ENCODE measurements at places on chromosomes 2 and 18.

DNA sequence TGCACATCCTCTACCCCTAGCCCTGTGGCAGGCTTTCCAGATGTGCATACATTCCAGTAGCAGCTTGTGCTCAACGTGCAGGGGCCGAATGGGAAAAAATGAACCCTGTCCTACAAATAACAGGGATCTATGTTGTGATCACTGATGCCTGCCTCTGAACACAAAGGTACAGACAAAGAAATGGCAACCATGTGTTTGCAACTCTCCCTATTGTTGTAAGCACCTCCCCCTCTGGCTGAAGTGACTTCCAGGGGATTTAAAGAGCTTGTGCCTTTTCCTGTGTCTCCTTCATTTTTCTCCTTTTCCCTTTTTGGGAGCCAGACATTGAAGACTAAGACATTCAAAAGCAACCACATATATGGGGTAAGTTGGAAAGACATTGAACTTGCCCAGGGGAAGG is 21.6 kb downstream of the ARHGAP25 start:
- H3K36me3 ChIP-seq: no peaks in the 10 kb centered on the region
- H3K4me1 ChIP-seq: peaks cover 5% of the 10 kb centered on the region
- no peaks in the 10 kb centered on the region for H3K27me3 ChIP-seq
- H3K27ac ChIP-seq: no peak overlapping the region

DNA sequence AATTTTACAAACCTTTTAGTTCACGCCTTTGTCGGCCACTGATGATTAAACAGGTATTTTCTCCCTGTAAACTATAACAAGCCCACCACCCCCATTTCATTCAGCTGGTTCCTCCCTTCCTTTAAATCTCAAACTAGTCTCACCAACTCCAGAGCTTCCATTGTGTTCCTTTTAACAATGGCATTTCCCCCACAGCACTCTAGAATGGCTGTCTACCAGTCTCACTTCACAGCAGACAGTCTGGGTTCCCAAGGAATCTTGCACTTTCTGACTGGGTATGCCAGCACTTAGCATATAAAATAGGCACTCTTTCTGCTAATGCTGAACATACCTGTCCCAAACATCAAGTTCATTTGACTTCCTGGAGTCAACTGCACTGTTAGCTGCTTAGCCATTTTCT is 75.3 kb downstream of the CCDC93 start:
- DNase-seq: no peak
- no peak overlapping the region for H3K4me3 ChIP-seq
- no peaks in the 10 kb centered on the region for H3K27me3 ChIP-seq
- no peak overlapping the region for H3K27ac ChIP-seq

- H3K27ac ChIP-seq: no peak overlapping the region
- H3K4me1 ChIP-seq: no peaks in the 10 kb centered on the region
- no peaks in the 10 kb centered on the region for H3K36me3 ChIP-seq
Observed at GRCh38 chr2:3598197-3598910, 3.4 kb downstream of the COLEC11 start.

- no peak overlapping the region for H3K27ac ChIP-seq
Observed at GRCh38 chr2:102082571-102083392, 59.8 kb upstream of the IL1R1 start.

GRCh38 chr2:190425221-190425866 is 17.2 kb downstream of the MFSD6 start:
- no peak overlapping the region for H3K4me3 ChIP-seq
- no peaks in the 10 kb centered on the region for H3K4me1 ChIP-seq
- H3K27ac ChIP-seq: no peak overlapping the region

DNA sequence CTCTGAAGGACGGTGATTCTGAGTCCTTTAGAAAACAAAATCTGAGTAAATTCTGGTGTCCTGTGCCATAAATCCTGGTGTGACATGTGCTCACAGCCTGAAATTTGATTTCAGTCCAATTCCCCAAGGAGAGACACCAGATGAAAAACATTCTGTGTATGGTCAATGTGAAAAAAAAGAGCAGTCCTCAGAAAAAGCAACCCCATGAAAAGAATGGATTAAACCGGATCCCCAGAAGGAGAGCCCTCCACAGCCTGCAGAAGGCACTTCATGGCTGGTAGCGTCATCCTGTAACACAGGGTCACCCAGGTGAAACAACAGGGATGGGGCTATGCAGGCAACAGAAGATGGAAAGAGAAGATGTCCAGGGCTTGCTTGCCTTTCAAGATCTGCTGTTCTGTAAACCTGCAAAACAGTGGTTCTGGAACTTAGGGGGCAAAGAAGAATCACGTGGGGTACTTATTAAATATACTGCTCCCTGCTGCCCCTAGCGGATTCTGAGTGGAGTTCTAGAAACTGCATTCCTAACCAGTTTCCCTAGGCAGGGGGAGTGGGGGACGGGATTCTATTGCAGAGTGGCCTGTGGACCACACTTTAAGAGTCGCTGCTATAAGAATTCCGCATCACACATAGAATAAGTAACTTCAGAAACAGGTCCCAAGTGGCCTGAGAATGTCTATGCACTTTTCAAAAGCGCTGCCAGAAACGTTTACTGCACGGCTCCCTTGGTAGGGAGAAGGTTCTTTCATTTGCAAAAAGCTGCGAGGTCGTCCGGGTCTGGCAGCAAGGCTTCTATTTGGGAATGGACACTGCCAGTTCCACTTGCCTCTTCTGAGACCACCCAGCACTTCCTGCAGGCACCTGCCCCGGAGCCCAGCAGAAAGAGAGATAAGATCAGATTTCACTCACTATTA is 118.9 kb upstream of the ARL5A start:
- peak overlapping the region; percentile 28 for H3K4me3 ChIP-seq
- peaks cover 4% of the 10 kb centered on the region for H3K4me1 ChIP-seq
- no peak overlapping the region for H3K27ac ChIP-seq
- peak; percentile 79 for DNase-seq

- no peak overlapping the region for H3K4me3 ChIP-seq
- H3K36me3 ChIP-seq: no peaks in the 10 kb centered on the region
- peak overlapping the region; percentile 22 for H3K27ac ChIP-seq
- peak; percentile 49 for DNase-seq
Observed at GRCh38 chr18:58499527-58500221, 129.2 kb downstream of the ALPK2 start.

GRCh38 chr2:42922790-42923579 is 130.6 kb upstream of the HAAO start:
- H3K27me3 ChIP-seq: no peaks in the 10 kb centered on the region
- no peak overlapping the region for H3K4me3 ChIP-seq
- DNase-seq: peak; percentile 58
- no peak overlapping the region for H3K27ac ChIP-seq
- H3K36me3 ChIP-seq: no peaks in the 10 kb centered on the region
- peaks cover 53% of the 10 kb centered on the region for H3K4me1 ChIP-seq

DNA sequence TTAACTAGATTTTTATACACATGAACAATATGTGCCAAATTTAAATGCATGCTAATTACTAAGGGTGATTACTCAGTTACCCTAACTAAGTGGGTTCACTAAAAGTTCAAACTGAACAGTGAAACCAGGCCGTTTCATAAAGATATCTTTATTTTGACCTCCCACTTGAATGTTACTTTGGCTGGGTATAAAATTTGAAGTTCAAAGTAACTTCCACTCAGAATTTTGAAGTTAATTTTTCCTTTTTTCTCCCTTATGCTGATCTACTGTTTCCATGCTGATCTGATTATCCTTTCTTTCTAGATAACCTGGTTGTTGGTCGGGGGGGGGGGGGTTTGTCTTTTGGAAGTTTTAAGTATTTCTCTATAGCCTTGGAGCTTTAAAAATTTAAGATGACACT is 25.5 kb upstream of the MAP4K4 start:
- H3K4me1 ChIP-seq: no peaks in the 10 kb centered on the region
- no peak overlapping the region for H3K27ac ChIP-seq
- no peaks in the 10 kb centered on the region for H3K36me3 ChIP-seq
- H3K27me3 ChIP-seq: no peaks in the 10 kb centered on the region
- no peak for DNase-seq

DNA sequence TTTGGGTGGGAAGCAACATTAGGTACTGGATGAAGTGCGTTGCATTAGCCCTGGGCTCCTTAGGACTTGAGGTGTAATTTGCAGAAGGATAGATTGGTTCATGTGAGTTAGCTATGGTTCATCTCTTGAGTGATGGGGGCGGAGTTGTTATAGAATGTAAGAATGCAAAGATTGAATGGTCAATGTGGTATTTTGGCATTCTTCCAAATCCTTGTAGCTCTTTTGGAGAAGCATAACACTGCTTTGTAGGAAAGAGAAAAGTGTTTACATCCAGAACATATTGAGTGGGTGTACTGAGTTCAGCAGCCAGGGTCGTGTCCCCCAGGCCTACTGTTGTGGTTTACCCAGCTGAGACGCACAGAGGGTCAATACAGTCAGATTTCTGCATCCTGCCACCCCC is 173.5 kb downstream of the FMNL2 start:
- H3K27ac ChIP-seq: no peak overlapping the region
- no peak overlapping the region for H3K4me3 ChIP-seq
- no peaks in the 10 kb centered on the region for H3K27me3 ChIP-seq
- no peaks in the 10 kb centered on the region for H3K36me3 ChIP-seq
- DNase-seq: peak; percentile 50

- no peaks in the 10 kb centered on the region for H3K4me1 ChIP-seq
- H3K27me3 ChIP-seq: no peaks in the 10 kb centered on the region
- no peak for DNase-seq
Observed at GRCh38 chr2:11187731-11188130, 32.5 kb downstream of the SLC66A3 start.

- H3K4me1 ChIP-seq: peaks cover 21% of the 10 kb centered on the region
- H3K4me3 ChIP-seq: no peak overlapping the region
- peak overlapping the region; percentile 6 for H3K27ac ChIP-seq
- DNase-seq: no peak
Observed at GRCh38 chr2:85975581-85975980, 86.8 kb upstream of the ST3GAL5 start.

DNA sequence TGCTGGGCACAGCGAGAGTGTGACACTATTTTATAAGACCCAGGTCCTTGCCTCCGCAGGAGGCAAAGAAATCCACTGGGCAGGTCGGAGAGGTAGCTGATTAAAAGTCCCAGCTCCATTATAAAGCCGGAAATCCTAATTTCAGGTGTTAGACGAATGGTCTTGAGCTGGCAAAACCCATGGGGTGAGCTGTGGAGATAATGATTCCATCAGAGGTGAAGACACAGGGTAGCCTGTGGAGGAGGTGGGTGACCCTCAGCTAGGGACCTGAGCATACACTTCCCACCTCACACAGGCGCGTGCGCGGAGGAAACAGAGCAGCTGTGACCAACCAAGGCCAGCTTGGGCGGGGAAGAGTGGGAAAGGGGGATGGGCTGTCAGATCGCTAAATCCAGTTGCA is 201.7 kb upstream of the CXCR4 start:
- H3K36me3 ChIP-seq: no peaks in the 10 kb centered on the region
- H3K4me1 ChIP-seq: no peaks in the 10 kb centered on the region
- no peak for DNase-seq

DNA sequence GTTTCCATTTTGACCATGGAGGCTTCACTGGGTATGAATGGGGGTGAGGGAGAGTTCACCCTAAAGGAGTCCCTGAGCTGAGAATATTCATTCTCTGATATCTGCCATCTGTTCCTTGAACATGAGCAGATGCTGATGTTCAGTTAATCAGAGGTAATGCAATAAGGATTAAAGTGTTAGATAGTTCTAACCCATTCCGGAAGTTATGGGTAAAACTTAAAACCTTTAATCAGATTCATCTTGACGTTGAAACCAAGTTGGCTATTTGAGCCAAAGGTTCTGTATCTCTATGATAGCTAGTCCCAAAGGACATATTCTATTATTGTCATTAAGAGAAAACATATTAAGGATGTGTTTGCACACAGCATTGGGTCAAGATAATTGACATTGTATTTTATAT is 268.9 kb downstream of the PLCL1 start:
- H3K27ac ChIP-seq: no peak overlapping the region
- no peaks in the 10 kb centered on the region for H3K27me3 ChIP-seq
- H3K4me1 ChIP-seq: no peaks in the 10 kb centered on the region
- DNase-seq: no peak
- no peaks in the 10 kb centered on the region for H3K36me3 ChIP-seq
- H3K4me3 ChIP-seq: no peak overlapping the region

GRCh38 chr18:23573626-23574431 is 12.5 kb downstream of the NPC1 start:
- no peaks in the 10 kb centered on the region for H3K36me3 ChIP-seq
- no peak overlapping the region for H3K4me3 ChIP-seq
- DNase-seq: no peak
- peaks cover 8% of the 10 kb centered on the region for H3K4me1 ChIP-seq
- no peaks in the 10 kb centered on the region for H3K27me3 ChIP-seq

DNA sequence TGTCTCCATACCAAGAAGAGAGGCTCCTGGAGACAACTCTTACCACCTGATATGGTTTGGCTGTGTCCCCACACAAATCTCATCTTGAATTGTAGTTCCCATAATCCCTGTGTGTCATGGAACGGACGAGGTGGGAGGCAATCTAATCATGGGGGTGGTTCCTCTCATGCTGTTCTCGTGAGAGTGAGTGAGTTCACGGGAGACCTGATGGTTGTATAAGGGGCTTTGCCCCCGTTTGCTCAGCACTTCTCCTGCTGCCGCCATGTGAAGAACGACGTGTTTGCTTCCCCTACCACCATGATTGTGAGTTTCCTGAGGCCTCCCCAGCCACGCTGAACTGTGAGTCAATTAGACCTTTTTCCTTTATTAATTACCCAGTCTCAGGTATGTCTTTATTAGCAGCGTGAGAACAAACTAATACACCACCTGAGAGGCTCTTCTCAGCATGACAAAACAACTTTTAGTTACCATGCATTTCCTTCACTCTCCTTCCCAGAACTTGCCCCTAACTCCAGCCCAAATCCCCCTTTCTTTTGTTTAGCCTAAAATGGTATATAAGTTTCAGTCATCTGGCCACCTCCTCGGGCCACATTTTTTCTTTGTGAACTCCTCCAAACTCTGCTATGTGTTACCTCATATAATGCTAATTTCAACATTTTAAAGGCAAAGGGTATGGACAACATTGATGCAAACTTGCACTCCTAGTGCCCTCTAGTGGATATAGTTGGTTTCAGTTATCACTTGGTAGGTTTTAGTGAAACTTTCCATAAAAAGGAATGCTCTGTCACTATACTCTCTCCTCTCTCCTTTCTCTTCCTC is 58.6 kb upstream of the SLC25A52 start:
- H3K4me3 ChIP-seq: no peak overlapping the region
- H3K27ac ChIP-seq: no peak overlapping the region
- no peaks in the 10 kb centered on the region for H3K27me3 ChIP-seq
- H3K36me3 ChIP-seq: no peaks in the 10 kb centered on the region
- DNase-seq: no peak

GRCh38 chr2:173513107-173513727 is 158.5 kb downstream of the CDCA7 start:
- DNase-seq: no peak
- no peak overlapping the region for H3K27ac ChIP-seq
- H3K4me1 ChIP-seq: no peaks in the 10 kb centered on the region
- H3K36me3 ChIP-seq: no peaks in the 10 kb centered on the region

DNA sequence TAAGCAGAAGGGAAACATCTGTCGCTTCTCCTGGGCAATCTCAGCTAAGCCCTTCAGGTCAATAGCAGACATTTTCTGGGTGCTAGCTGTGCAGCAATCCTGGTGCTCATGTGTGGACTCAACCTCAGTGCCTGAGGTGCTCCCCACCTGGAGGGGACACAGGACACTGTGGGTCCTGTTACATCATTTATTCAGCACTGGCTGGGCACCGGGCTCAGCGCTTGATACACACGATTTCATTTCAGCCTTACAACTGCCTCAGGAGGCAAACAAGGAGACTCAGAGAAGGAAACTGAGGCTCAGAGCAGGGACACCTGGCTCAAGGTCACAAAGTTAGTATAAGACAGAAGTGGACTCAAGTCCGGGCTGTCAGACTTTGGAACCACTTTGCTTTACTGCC is 46.7 kb downstream of the MARCO start:
- no peak for DNase-seq
- no peaks in the 10 kb centered on the region for H3K36me3 ChIP-seq
- H3K27ac ChIP-seq: no peak overlapping the region

Measured in SJCRH30 (cell line).